ENCODE measurements at places on chromosomes 1 and 21. TPM values are rescaled to one million over a fixed set of nuclear protein-coding genes. Genes with fewer than 3 reads are reported as not detected.

DNA sequence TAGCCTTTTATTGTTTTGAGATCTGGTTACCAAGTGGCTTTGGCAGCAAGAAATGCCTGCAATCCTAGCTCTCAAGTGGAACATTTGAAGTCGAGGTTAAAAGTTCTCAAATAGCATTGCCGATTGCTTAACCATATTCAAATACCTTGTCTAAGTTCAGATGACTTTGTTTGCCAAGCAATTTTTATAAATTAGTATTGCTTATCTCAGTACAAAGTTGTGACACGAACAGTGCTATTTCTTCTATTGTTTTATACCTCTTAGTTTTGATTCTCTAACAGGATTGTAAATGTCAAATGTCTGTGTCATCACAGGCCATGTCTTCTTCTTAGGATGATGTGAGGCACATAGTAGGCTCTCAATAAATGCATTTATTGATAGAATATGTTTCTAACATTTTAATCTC lies 633.3 kb downstream of the PTPRC start:
- DNase-seq, result no peak

Gene PARS2
- total RNA-seq, result 3.5 TPM

- DNase-seq, result no peak
Observed at GRCh38 chr1:70768216-70768615, 279.4 kb downstream of the PTGER3 start.

- DNase-seq, result no peak
Observed at GRCh38 chr1:53819387-53819786, 18.7 kb downstream of the NDC1 start.

DNA sequence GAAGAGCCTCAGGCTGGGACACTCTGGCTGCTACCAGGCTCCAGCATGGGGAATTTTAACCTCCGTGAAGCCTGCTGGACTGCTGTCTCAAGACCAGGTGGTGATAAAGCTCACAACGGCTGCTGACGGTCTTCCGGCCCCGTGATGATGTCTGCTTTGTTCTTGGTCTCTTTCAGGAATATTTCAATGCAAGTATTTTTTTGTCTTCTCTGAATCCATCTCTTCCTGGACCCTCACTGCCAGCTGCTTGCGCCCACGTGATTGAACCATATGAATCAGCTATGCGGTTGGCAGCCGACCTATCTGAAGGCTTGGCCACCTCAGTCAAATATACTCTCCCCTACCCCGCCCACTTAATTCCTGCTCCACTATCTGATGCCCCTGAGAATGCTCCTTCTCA lies 14.6 kb upstream of the SLC6A17 start:
- DNase-seq, result no peak

DNA sequence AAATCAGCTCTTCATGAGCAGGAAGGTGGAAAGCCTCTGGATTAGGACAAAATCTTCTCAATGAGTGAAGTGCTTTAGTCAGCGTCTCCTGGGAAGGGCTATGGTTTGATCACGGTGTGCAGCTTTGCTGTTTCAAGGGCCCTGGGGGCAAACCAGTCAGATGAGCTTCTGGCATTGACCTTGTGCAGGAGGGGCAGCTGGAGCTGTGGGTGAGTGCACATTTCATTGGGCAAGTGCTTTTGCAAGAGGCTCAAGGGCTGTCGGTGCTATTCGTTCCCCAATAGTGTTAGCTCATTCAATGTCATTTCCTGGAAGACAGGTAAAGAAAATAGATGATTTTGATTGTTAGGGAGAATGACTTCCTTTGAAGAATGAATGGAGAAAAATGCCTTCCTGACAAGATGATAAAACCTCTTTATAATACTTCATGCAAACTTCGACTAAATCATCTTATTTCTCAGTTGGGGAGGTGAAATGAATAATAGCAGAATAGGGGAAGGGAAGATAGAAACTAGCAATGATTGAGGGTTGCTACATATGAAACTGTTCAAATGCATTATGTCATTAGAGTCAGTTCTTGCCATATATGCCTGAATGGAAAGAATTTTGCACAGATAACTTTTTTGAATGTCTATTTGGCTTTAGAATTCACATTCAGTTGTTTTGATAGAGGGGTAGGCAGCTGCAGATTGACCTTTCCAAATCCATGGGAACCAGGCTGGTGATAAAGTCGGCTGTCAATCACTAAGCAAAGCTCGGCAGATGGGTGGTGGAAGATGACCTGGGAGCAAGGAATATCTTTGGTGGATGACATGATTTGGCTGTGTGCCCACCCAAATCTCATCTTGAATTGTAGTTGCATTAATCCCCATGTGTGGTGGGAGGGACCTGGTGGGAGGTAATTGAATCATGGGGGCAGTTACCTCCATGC lies 12.9 kb upstream of the DISC1 start:
- no peak for DNase-seq

DNA sequence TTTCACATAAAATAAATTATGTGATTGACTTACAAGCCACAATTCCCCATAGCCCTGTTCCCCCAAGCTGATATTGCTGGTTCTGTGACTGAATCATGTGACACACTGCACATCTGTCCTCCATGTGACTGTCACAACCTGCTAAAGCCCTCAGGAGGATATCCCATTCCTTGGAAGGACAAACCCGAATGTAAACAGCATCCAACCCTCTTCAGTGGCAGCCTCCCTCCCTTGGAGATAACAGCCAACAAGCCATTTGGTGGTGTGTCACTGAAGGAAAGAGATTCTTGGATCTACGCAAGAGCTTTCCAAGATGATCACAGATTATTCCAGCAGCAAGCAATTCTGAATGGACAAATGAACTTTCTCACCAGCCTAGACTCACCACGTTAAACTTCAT lies 153.9 kb upstream of the TIAM1 start:
- DNase-seq, result no peak

DNA sequence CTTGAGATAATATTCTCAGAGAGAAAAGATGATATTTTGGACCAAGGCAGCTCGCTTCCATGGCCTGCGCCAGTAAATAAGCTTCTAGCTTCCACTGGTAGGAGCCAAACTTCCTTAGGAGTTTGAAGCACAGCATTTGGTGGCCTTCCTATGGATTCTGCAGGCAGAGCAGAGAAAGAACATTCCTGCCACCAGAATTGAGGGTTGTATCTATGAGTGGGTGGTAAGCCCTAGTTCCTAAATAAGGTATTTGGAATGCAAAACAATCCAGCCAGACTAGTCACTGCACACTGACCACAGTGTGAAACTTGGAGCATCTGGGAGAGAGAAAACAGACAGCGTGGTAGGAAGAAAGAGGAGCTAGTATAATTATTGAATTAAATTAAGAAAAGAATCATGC lies 54.1 kb upstream of the BCAR3 start:
- no peak for DNase-seq

DNA sequence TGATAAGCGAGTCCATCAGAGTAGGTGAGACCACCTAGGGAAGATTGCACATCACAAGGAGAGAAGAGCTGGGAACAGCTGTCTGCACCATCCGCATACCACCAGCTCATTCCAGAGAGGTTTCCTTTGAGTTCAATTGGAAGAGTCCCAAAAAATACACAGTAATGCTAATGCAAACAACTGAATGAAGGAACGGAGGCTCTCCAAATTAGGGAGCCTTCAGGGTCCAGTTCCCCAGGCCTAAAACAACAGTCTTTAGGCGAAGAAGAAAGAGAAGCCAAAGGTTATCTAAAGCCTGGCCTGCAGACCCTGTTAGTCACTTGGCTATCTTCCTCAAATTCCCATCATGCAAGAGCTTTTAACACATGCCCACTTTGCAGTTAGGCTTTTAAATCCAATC lies 246.4 kb downstream of the PBX1 start:
- DNase-seq, result no peak

- no peak for DNase-seq
Observed at GRCh38 chr21:29678626-29679025, 261.2 kb downstream of the GRIK1 start.

Gene CSDE1
- total RNA-seq, result 1,387 TPM

GRCh38 chr1:20089328-20090077 lies 19.5 kb downstream of the PLA2G5 start:
- no peak for DNase-seq

Gene SPRR2A
- total RNA-seq, result 0.56 TPM

- peak; percentile 54 for DNase-seq
Observed at GRCh38 chr1:45621895-45622523, 1.8 kb downstream of the CCDC17 start.

- no peak for DNase-seq
Observed at GRCh38 chr1:100785470-100786052, 66.0 kb downstream of the VCAM1 start.

DNA sequence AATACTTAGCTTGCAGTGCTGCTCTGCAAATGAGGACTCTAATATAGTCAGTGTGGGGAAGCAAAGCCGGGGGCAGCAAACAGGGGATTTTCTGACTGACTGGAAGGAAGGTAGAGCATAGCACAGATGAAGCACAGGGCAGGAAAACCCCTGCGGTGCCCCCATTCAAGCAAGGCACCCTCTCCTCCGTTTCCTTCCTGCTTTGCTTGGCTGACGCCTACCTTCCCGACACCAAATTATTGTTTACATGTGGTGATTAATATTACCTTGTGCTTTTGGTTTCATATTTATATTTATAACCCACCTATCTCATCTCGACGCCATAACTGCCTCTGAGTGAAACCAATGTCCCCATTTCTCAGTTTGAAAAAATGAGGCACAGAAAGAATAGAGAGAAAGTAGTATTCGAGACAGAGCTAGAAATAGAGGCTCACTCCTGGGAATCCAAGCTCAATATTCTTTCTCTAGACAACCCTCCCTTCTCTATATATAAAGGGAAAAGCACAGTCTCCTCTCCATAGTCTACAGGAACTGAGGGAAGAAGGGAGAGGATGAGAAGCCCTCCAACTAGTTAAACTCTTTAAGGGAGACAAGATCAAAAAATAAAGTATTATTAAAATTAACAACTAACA lies 41.3 kb downstream of the PIK3C2B start:
- no peak for DNase-seq

Gene NPPA
- 0.54 TPM for total RNA-seq
